Thoracic aorta (tissue), 2 donors: ENCODE measurements at places on chromosomes 3 and 15. TPM values are rescaled to one million over a fixed set of nuclear protein-coding genes. Genes with fewer than 3 reads are reported as not detected.

GRCh38 chr3:46979958-46980497 is 562 bp downstream of the NBEAL2 start:
- no peak for DNase-seq

SI gene
- total RNA-seq = not detected

CHRNA7 gene
- total RNA-seq = 0.95 TPM

DNA sequence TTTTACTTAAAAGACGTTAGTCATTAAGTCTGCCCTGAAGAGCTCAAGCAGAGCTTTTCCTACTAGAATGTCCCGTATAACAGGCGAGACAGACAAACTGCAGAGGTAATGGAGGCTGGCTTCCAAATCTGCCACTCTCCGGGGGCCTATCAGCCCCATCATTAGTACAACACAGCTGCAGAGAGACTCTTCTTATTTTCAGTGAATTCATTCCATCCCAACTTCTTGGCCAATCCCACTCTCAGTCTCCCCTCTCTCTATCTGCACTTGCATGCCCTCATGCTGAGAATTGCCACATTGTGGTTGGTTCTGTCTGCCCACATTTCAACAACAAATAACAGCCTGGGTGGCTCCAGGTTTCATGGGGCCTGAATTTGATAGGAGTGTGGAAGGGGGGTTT is 412.7 kb downstream of the ERC2 start:
- DNase-seq = no peak

DNA sequence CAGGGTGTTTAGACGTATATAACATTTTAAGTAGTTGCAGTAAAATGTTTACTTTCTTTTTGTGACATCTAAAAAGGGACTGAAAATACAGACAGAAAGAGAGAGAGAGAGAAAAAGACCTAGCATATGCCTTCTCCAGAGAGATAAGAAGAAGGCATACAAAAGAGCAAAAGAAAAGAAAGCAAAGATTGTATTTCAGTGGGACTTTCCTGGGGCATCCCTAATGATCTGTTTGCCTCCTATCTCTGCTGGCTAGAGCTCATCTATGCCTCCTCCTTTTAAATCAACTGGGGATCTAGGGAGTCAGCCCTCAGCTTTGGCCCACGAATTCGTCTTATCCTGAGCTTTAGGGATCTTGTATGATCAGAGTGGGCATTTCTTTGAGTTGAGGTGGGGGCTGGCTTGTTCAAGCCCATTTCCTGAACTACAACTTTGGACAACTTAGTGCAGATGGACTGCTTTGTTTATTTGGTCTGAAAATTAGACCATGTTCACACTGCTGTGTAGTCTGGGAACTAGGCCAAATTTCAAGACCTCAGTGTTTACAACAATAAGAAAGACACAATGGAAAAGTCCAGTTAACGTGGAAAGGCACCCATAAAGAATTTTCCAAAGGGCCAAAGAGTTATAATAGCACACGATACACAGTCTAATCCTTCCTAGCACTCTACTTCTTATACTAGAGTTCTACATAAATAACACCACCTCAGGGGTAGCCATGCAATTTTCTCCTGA is 61.0 kb downstream of the ATP8B4 start:
- DNase-seq = no peak

DNA sequence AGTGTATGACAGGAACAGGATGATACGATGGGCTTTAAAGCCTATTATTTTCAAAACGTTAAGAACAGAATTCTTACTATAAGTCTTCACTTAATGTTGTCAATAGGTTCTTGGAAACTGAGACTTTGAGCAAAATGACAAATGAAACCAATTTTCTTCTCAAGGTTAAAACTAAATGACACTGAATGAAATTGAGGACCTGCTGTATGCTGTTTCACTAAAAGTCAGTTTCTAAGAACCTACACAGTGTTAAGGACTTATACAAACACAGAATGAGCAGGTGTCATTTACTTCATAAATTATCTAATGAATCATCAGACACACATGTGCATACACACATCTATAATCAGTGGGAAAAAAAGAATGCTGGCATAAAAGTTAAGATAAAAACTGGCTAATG is 106.9 kb downstream of the RFTN1 start:
- no peak for DNase-seq

- DNase-seq = no peak
Observed at GRCh38 chr3:111653766-111654165, 58.6 kb upstream of the ZBED2 start.

USP50 gene
- not detected for total RNA-seq

CRYGS gene
- total RNA-seq = 4.4 TPM

DNA sequence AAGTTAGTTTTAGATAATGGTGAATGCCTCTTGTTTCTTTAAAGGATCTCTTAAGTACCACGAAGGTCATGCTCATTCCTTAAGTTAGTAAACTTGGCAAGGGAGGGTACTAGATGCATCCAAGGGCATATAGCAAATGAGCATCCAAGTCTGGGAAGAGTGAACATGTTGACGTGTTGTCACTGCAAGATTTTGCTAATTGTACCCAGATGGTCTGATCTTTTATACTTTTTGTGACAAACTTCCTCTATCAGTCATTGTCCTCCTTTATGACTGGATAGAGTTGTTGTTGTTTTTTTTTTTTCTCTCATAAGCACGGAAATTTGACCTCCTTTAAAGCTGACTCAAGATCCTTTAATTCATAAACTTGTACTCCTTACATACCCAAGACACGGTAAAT is 121.3 kb downstream of the CHST2 start:
- no peak for DNase-seq

- DNase-seq = no peak
Observed at GRCh38 chr15:67444100-67444499, 76.8 kb upstream of the C15orf61 start.

- DNase-seq = no peak
Observed at GRCh38 chr3:161217496-161217895, 3.6 kb upstream of the NMD3 start.

GOLGA8T gene
- total RNA-seq = not detected

GRCh38 chr3:42700366-42701288 is 2.0 kb downstream of the HHATL start:
- no peak for DNase-seq

GUCA1C gene
- not detected for total RNA-seq

SLC9C1 gene
- not detected for total RNA-seq

GRCh38 chr15:95580121-95580520 is 750.4 kb upstream of the NR2F2 start:
- no peak for DNase-seq

DNA sequence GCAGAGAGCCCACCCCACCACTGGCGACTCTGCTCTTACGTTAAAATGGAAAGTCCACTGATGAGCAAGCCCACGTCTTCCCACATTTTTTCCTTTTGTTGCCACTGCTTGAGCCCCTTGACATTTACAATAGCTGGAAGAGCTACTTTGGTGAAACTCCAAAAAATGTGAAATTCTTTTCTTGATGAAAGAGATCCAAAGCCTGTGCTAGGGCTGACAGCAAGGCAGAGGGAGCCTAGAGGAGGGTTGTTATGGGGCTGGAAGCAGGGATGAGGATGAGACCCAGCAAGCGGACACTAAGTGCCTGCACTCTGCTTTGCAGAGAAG is 97.1 kb downstream of the CEMIP start:
- DNase-seq = no peak

- DNase-seq = no peak
Observed at GRCh38 chr15:72342385-72342784, 22.4 kb upstream of the CELF6 start.

GRCh38 chr15:66868918-66869317 is 166.9 kb downstream of the SMAD6 start:
- DNase-seq = no peak

GRCh38 chr3:150293401-150294001 is 114.6 kb upstream of the TSC22D2 start:
- no peak for DNase-seq

- no peak for DNase-seq
Observed at GRCh38 chr15:39593071-39593655, 12.3 kb downstream of the THBS1 start.

GANC gene
- 32.0 TPM for total RNA-seq

GRCh38 chr3:161859865-161860450 is 363.4 kb downstream of the OTOL1 start:
- DNase-seq = no peak

GRCh38 chr15:37586011-37586583 is 348.3 kb upstream of the TMCO5A start:
- no peak for DNase-seq
